CD8-positive, alpha-beta memory T cell (primary cell): ENCODE measurements at places on chromosomes 16 and 17. TPM values are rescaled to one million over a fixed set of nuclear protein-coding genes. Genes with fewer than 3 reads are reported as not detected.

- no peak overlapping the region for H3K27ac ChIP-seq
- H3K4me3 ChIP-seq: no peak overlapping the region
- no peaks in the 10 kb centered on the region for H3K4me1 ChIP-seq
- peak; percentile 42 for DNase-seq
- H3K27me3 ChIP-seq: peaks cover 4% of the 10 kb centered on the region
- no peaks in the 10 kb centered on the region for H3K36me3 ChIP-seq
Measured at GRCh38 chr17:6435968-6436367, 1.0 kb upstream of the AIPL1 start.

DNA sequence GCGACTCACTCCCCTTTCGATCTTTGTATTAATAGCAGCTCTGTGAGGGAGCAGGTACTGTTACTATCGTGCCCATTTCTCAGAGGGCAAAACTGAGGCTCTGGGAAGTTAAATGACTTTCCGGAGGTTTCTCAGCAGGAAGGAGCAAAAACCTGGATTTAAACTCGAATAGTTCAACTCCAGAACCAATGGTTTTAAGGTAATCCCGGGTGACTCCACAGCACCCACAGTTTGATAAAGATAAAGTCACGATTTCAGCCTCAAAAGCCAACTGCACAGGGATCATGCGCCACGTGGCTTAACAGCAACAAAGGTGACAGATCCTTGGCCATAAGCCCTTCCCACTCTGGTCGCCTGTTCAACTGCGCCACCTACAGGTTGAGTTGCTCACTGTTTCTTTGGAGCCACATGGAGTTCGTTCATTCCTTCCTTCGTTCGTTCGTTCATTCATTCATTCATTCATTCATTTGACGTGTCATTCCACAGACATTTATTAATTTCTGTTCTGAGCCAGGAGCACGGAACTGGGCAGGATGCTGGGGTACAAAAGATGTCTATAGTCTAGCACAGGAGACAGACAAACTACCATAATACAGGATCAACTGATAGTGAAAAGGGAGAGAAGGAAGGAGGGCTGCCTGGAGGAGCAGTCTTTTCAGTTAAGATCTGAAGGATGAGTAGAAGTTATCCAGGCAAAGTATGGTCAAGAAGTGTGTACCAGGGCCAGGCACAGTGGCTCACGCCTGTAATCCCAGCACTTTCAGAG lies 134.8 kb downstream of the HS3ST2 start:
- H3K4me3 ChIP-seq: no peak overlapping the region
- no peaks in the 10 kb centered on the region for H3K27me3 ChIP-seq
- H3K36me3 ChIP-seq: no peaks in the 10 kb centered on the region
- no peaks in the 10 kb centered on the region for H3K4me1 ChIP-seq
- no peak for DNase-seq
- H3K27ac ChIP-seq: no peak overlapping the region

The CEP112 gene
- 4.5 TPM for total RNA-seq

- no peaks in the 10 kb centered on the region for H3K36me3 ChIP-seq
- H3K27me3 ChIP-seq: peaks cover 7% of the 10 kb centered on the region
- no peak overlapping the region for H3K4me3 ChIP-seq
- no peak for DNase-seq
Measured at GRCh38 chr16:47886631-47887415, 269.0 kb downstream of the ABCC12 start.

DNA sequence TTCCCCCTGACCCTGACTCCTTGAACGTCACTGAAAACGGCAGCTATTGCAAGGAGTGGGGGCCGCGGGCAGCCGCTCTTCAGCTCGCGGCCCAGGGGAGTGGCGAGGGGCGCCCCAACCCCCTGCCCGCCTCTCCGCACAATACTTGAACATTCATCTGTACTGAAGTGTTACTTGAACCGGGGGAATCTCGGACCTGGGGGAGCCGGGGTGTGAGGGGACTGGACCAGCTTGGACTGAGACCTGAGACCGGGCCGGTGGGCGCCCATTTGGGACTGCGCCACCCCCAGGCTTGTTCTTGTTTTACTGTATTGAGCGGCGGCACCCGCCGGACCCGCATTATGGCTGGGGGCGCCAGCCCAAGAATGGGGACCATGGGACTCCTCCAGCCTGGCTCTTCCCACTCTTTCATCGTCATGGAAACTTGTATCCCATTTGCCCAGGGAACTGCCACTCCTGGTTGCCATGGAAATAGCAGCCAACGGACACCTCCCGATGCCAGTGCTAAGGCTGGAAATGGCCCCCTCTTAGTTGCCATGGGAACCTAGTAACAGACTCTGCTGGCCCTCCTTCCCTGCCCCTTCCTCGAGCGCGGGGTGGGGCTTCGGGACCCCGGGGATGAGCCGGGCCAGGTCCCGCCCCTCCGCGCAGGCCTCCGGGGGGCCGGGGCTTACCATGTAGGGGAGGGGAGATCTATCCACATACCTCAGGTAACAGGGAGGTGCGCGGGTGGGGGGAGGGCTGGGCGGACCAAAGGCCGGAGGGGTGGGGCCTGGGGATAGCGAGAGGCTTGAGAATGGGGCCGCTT lies 805 bp upstream of the ORAI3 start:
- no peak overlapping the region for H3K4me3 ChIP-seq
- H3K27me3 ChIP-seq: no peaks in the 10 kb centered on the region
- peak overlapping the region; percentile 88 for H3K27ac ChIP-seq

The CDR2L gene
- 1.5 TPM for total RNA-seq

DNA sequence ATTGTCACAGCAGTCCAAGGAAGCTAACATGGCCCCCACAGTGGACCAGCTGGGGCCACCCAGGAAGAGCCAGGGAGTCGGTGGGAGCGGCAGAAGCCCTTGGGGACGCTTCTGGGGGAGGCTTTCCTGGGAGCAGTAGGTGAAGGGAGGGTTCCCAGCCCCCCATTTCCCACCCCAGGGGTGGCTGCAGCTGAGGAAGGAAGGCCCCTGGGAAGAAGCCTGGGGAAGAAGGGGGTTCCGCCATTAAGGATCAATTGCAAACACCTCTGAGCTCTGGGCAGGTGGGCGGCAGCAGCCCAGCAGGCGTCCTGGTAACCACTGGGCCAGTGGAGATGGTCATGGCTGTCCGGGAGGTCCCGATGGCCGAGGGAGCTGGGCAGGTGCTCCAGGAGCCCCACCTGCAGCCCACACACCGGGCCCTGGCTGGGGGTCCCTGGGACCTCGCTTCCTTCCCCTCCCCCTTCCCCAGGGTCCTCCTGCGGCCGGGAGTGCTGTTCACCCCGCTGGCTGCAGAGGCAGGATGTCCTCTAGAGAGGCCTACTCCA lies 592 bp upstream of the PERCC1 start:
- no peak overlapping the region for H3K27ac ChIP-seq
- H3K4me3 ChIP-seq: no peak overlapping the region
- H3K27me3 ChIP-seq: no peaks in the 10 kb centered on the region
- no peaks in the 10 kb centered on the region for H3K4me1 ChIP-seq
- no peaks in the 10 kb centered on the region for H3K36me3 ChIP-seq

GRCh38 chr16:9458816-9459215 lies 367.4 kb downstream of the HAPSTR1 start:
- no peak overlapping the region for H3K27ac ChIP-seq
- no peaks in the 10 kb centered on the region for H3K27me3 ChIP-seq
- DNase-seq: no peak
- no peaks in the 10 kb centered on the region for H3K4me1 ChIP-seq

DNA sequence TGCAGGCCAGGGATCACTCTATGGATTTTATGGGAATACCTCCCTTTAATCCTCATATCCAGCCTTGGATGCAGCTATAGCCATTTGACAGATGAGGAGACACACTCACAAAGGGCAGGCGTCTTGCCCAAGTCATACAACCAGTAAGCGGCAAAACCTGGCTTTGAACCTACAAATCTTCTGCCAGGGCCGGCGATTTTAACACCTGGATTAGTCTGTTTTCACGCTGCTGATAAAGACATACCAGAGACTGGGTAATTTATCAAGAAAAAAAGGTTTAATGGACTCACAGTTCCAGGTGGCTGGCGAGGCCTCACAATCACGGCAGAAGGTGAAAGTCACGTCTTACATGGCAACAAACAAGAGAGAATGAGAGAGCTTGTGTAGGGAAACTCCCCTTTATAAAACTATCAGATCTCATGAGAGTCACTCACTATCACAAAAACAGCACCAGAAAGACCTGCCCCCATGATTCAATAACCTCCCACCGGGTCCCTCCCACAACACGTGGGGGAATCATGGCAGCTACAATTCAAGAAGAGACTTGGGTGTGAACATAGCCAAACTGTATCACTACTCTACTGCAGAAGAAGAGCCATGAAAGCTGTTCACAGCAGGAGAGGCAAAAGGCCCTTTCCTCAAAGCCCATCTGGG lies 67.5 kb downstream of the XYLT1 start:
- H3K36me3 ChIP-seq: no peaks in the 10 kb centered on the region
- H3K27ac ChIP-seq: no peak overlapping the region
- no peak for DNase-seq

The ACLY gene
- 188 TPM for total RNA-seq

DNA sequence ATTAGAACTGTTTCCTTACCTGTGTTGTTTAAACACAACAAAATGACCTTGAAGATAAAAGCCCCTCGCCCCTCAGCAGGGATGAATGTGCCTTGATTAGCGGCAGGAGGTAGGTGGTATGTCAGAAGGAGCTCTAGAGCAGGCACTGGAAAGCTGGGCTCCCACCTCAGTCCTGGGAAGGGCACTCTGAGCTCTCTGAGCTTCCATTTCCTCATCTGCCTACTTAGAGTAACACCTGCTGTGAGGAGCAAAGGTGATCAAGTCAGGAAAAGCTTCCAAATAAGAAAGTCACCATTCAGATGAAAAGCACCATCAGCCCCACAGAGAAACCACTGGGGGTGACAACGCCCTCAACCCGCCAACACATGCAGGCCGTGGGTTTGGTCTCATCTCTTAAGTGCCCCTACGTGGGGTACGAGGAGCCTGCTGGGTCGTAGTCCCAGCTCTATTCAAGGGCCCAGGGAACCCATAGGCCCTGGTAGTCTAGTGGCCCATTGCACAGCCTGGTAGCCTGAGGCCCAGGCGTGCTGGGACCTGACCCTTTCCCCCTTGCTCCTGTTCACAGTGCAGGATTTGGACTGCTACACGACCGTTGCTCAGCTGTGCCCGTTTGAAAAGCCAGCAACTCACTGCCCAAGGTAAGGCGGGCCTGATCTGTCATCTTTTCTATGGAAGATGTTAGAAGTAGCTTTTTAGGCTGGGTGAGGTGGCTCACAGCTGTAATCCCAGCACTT lies 57.3 kb downstream of the CRISPLD2 start:
- no peak overlapping the region for H3K4me3 ChIP-seq
- no peaks in the 10 kb centered on the region for H3K4me1 ChIP-seq
- no peaks in the 10 kb centered on the region for H3K36me3 ChIP-seq
- H3K27ac ChIP-seq: no peak overlapping the region
- H3K27me3 ChIP-seq: no peaks in the 10 kb centered on the region
- DNase-seq: no peak

The CALB2 gene
- not detected for total RNA-seq

The CES5A gene
- not detected for total RNA-seq
